Kidney tubule cell (primary cell): ENCODE measurements at places on chromosomes 12 and 14.

DNA sequence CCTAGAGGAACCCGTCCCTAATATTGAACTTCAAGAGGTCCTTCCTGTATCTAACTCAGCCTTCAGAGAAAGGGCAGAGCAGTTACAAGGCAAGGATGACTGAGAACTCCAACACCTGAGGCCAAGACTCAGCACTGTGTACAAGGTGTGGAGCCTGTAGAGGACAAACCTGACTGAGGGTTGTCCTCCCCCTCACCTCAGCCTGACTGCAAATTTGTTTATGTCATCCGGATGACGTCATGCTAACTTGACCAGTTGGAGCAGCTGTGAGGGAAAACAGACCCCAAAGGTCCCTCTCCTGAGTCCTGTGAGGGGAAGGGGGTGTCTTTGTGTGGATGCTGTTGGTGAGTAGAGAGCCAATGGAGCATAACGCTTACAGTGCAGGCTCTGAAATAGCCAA lies 4.3 kb downstream of the CRACR2A start:
- no peak for DNase-seq

- DNase-seq = no peak
These were observed 411.2 kb downstream of the DAD1 start for GRCh38 chr14:22177870-22178269.

DNA sequence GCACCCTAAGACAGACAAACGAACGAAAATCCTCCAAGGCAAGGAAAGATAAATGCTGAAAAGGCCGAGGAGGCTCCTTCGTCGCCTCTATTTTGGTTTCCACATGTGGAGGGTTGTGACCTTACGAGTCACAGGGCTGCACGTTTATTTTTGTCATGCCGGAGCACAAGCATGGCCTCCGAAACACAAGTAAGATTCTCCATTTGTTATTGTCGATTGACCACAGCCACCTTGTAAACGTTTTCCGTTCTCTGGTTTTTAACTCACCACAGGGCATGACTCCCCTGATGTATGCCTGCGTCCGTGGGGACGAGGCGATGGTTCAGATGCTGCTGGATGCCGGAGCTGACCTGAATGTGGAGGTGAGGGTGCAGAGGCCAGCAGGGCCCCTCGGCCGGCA lies 73.1 kb upstream of the PWP1 start:
- no peak for DNase-seq

GRCh38 chr12:24931666-24932405 lies 17.1 kb downstream of the BCAT1 start:
- DNase-seq = no peak

GRCh38 chr12:15336768-15337553 lies 14.7 kb downstream of the PTPRO start:
- DNase-seq = peak; percentile 99

DNA sequence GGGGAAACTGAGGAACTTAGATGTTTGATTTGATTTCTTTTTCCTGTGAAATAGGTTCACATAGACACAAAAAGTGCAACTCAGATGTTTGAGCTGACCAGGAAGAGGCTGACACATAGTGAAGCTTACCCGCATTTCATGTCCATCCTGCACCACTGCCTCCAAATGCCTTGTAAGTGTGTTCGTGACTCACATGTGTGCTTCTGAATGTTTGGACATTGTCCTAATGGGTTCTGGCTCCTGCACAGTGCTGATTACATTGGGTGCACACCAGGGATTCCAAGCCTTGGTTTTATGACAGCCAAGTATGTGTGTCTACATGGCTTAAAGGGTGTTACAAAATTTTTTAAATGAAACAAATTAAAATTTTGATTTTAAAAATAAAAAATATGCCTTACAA lies 137.4 kb downstream of the DAAM1 start:
- DNase-seq = peak; percentile 68

GRCh38 chr12:132414634-132415326 lies 75.2 kb upstream of the FBRSL1 start:
- peak; percentile 71 for DNase-seq

DNA sequence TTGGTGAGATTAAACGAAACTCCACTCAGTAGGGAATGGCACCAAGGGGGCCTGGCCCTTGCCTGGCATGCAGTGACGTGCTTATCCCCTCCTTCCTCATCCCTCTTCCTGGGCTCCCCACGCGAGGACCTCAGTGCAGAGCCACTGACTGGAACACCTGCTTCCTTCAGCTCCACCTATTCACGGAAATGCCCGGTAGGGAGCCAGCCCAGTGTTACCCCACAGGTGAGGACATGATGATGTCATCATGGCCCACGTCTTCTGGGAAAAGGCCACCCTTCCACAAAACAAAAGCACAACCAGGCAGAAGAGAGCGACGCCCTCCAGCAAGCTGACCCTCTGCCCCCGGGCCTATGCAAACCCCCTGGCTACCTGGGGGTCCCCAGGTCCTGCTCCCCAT lies 42.1 kb downstream of the CCDC85C start:
- peak; percentile 50 for DNase-seq

DNA sequence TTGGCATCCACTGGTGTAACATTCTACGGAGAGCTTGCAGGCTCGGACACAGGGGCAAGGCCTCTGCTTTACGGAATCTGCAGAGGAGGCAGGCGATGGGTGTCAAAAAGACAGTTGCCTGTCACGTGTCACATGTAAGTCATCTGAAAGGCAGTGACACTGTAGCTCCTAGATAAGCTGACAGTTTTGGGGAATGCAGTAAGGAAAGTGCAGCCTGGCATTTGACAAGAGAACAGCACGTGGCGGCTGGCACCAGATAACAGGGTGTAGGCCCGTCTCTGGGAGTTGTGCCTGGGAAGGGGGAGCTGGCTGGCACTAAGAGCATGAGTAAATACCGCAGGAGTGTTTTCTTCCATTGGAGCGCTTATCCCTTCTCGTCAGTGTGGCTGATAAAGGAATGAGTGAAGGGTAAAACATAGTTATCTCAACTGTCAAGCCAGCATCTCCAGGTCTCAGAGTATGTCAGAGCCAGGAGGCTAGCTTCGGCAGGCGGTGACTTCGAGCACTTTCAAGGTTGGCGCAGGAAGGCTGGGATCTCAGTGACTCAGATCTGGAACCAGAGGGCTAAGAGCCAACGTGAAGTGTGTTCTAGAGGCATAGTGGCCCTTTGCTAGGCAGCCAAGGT lies 26.1 kb downstream of the ADCK1 start:
- DNase-seq = no peak

DNA sequence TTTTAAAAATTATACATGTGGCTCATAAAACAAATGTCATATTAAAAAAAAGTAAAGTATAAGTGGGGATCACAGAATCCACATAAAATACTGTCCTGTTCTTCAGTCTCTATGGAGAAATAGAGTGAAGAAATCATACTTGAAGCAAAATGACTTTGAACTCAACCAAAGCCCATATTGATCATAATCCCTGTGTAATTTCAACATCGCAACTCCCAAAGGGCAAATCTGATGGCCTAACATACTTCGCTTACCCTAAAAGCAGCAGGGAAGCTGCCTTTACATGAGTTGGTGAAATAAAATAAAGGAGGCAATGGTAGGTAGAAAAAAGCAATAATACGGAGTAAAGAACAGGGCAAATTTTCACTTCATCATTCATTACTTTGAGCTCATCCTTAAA lies 101.8 kb downstream of the CEP128 start:
- DNase-seq = no peak

DNA sequence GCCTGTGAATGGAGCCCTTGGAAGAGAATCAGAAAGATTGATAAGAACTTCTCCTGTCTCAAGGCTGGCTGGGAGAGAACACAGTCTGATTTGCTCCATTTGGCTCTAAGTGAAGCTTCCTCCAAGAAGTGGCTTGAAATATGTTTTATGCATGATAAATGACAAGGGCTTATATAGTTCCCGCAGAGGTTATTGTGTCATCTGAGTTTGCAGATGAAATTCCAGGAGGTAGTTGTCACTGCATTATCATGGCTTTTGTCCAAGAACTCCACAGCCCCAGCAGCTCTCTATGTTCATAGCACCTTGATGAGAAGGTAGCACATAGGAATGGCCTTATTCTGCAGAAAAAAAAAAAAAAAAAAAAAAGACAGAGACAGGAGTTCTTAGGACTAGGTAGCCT lies 108.5 kb downstream of the DACT1 start:
- DNase-seq = peak; percentile 95

GRCh38 chr12:87756111-87756510 lies 273.1 kb downstream of the C12orf50 start:
- peak; percentile 94 for DNase-seq

DNA sequence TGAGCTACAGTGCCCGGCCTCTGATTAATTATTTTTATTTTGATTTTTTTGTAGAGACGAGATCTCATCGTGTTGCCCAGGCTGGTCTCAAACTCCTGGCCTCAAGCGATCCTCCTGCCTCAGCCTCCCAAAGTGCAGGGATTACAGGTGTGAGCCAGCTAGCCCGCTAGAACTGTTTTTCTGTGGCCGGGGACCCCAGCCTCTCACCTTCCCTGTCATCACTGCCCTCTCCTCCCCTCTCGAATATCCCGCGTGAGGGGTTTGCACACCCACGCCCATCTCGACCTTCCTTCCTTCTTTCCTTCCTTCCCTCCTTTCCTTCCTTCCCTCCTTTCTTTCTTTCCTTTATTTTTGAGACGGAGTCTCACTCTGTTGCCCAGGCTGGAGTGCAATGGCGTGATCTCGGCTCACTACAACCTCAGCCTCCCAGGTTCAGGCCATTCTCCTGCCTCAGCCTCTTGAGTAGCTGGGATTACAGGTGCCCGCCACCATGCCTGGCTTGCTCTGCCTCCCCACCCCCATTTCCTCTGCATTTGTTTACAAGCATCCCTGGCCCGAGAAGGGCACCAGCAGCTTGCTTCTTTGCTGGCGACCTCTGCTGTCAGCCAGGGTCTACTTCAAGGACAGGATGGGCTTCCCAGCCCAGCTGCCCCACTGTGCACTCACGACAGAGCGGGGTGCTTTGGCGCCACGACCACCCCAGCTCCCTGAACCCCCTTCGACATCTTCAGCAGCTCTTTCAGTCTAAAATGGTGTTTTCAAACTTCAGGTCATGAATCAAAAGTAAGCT lies 4.3 kb upstream of the TRAF3 start:
- DNase-seq = no peak

GRCh38 chr14:91875525-91876286 lies 8.4 kb upstream of the TC2N start:
- no peak for DNase-seq

- no peak for DNase-seq
These were observed 49.5 kb upstream of the RTRAF start for GRCh38 chr14:51939755-51940301.

GRCh38 chr12:14148489-14149270 lies 167.3 kb upstream of the GRIN2B start:
- DNase-seq = no peak

DNA sequence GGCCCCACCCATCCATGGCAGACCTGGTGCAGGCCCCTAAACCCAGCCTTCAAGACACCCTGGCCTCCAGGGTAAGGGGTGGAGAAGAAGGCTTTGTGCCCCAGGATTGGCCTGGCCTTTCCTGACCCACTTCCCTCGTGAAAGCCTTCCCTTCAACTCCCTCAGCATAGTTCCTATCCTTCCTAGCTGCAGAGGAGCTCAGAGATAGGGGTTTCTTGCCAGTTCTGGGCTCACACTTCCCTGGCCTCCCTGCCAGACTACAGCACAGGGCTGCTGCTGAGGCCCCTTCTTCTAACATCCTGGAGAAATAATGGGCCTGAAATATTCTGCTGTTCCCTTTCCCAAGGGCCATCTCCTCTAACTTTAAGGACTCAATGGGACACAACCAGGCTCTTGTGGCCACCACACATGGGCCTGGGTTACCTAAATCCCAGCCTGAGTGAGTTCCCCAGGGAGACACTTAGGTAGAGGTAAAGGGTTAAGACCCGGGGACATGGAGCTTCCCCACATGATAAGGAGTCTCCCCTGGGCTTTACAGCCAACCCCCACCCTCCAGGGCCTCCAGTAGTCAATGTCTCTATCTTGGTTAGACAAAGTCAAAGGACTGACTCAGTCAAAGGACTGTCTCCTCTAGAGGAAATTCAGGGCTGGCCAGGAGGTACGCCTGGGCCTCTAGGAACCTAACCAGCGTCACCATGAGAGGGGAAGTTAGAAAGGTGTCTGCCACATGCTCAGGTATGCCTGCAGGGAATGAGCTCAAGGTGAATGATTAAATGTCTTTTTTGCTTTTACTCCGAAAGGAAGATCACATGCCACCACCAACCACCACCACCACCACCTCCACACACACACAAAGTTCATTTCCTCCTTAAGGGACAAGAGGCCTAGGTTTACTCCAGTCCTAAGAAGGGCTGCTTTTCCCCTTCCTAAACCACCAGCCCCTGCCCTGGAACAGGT lies 7.1 kb downstream of the ZFP36L1 start:
- DNase-seq = peak; percentile 98

- DNase-seq = no peak
These were observed 503.5 kb downstream of the FUT8 start for GRCh38 chr14:65916055-65916454.

DNA sequence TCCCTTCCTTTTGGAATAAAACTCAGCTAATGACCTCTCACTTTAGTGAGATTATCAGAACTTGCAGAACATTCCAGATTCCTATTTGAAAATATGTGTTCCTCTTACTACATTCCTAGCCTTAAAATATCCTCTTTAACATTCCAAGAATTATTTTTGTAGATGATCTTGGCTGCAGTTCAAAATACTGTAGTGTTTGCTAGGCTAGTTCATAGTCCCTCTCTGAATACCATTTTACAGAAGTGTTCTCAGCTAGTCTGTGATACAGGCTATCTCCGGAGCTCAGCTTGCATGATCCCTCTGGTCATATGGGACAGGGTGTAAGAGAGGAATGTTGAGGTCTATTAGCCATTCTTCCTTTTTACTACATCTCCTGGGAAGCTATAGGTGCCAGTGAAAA lies 17.6 kb upstream of the GPR33 start:
- no peak for DNase-seq

GRCh38 chr12:115998119-115998633 lies 279.3 kb downstream of the MED13L start:
- peak; percentile 65 for DNase-seq

GRCh38 chr12:104698871-104699270 lies 242.1 kb downstream of the CHST11 start:
- peak; percentile 55 for DNase-seq

- DNase-seq = no peak
These were observed 29.2 kb downstream of the FBXL14 start for GRCh38 chr12:1565172-1565571.

DNA sequence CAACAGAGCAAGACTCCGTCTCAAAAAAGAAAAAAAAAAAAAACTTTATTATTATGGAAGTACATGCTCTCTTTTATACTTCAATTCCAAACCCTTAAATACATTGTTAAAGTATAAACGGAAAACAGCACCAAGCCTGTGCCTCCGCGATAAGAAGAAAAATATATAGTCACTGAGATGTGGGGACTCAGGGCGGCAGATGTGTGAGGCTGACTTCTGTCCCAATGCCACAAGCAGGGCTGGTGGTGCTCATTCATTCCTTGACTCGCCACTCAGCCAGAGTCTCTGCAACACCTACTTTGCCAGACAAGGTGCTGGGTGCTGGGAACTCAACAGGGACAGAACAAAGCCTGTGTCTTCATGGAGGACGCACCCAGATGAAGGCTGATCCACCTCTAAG lies 13.8 kb downstream of the LGMN start:
- no peak for DNase-seq

DNA sequence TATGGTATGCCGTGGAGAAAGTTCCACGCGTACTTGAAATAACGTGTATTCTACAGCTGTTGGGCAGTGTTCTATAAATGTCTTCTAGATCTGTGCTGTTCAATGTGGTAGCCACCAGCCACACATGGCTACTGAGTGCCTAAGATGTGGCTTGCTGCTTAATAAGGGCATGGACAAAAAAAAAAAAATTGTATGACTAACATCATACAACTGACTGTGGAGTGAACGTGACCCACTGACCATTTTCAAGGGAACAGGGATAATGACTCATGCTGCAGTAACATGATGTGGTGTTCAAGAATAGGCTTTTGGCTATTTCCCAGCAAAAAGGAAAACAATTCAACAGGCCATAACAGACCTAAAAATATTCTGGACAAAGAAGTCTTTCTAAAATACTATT lies 13.0 kb downstream of the ATG14 start:
- peak; percentile 92 for DNase-seq
